ENCODE measurements at places on chromosomes 16 and 17.
A peak's percentile ranks its signal among the peaks of the same experiment; 100 is the strongest.

GRCh38 chr17:57084361-57084801 is 665 bp upstream of the AKAP1 start:
- DNase-seq: no peak

DNA sequence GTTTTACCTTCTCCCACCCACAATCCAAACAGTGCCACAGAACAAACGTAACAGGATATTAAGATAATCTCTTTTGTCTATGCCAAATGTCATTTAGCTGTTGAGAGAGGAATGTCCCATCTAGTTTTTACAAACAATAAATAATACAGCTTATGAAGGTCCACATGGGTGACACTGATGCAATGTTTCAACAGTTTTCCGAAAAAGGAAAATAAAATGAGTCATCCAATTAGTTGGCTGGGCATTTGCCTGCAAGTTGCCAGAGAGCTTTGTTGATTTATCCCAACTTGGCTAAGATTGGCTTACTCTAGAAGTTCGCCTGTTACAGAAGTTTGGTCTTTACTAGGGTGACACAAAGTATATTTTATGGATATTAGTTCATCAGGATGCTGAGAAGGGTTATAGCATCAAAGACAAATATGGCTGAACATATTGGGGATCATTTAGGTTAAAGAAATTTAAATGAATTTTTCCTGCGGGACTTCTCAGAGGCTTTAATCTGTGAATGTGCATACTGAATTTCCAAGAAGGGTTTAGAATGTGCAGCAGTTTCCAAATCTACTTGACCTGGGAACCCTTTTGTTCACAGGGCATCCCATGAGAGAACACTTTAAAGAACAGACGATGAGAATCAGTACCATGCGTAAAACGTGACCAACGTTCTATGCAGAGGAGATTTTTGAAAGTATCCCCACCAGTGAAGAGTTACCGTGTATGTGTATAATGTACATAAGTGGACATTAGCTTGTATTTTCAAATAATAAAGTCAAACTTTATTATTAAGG is 73.1 kb downstream of the CDH13 start:
- DNase-seq: no peak

DNA sequence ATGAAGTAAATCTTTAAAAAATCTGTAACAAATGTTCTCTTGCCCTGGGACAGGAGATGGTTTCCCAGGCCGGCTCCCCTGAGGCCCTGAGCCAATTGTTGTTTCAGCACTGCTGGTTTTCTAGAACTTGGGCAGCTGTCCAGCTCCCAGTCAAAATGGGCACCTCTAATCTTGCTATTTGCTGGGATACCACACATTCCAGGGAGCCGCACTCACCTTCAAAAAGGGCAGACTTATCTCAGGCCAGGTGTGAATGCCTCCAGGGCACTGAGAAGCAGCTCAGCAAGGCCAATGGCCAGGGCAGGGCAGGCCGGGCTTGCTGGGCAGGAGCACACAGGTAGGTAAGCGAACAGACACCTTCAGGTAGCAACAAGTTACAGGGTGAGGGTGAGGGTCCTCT is 24.4 kb downstream of the TRIM16 start:
- no peak for DNase-seq

DNA sequence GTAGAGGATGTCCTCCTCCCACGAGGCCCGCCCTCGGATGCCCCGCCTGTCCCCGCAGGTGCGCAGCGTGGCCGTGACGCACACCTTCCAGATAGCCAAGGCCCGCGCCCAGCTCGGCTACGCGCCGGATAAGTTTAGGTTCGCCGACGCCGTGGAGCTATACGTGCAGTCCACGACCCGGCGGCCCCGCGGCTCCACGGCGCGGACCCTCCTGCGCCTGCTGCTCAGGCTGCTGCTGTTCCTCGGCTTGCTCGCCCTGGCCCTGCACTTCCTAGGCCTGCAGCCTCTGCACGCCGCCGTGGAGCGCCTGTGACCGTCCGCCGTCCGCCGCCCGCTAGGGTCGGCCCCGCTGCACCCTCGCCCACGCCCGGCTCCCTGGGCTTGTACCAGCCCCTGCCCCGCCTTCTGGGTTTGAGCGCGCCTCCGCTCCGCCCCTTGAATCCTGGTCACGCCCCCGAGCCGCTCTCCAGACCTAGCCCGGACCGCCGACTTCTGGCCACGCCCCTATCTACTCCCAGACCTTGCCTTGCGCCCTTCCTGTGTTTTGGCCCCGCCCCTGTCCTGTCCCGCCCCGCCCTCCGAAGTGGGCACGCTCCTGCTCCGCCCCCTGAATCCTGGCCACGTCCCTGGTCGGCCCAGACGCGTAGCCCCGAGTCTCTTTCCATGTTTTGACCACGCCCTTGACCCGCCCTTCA is 15.8 kb upstream of the EEF2K start:
- peak; percentile 100 for DNase-seq

- DNase-seq: peak; percentile 86
These were observed 922 bp upstream of the SLC2A4 start for GRCh38 chr17:7280519-7281073.

GRCh38 chr16:31377210-31377903 is 15.8 kb upstream of the ITGAD start:
- DNase-seq: no peak

GRCh38 chr17:27497696-27498095 is 41.4 kb downstream of the KSR1 start:
- no peak for DNase-seq

DNA sequence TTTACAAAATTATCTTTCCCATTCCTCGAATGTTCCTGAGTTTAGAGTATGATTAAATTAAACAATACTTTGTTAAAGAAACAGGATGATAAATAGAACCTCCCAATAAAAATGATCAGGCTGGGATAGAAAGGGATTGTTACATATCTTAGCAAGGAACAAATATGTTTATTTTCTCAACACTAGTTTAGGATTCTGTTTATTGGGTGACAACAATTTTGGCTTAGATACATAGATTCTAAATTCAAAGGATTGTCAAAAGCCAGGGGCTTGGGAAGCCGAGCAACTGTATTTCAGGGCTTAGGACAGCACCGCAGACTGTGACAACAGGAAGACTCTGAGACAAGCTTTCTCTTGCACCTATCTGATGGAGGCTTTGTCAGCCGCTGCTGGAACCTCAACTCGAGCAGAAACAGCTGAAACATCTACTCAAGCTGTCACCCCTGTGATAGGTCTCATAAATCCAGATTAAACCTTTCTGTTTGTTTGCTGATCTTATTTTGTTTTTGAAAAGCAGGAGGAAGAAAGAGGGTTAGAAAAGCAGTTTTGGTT is 562.8 kb upstream of the ZFHX3 start:
- no peak for DNase-seq

GRCh38 chr17:4080686-4081085 is 62.1 kb downstream of the ZZEF1 start:
- no peak for DNase-seq

DNA sequence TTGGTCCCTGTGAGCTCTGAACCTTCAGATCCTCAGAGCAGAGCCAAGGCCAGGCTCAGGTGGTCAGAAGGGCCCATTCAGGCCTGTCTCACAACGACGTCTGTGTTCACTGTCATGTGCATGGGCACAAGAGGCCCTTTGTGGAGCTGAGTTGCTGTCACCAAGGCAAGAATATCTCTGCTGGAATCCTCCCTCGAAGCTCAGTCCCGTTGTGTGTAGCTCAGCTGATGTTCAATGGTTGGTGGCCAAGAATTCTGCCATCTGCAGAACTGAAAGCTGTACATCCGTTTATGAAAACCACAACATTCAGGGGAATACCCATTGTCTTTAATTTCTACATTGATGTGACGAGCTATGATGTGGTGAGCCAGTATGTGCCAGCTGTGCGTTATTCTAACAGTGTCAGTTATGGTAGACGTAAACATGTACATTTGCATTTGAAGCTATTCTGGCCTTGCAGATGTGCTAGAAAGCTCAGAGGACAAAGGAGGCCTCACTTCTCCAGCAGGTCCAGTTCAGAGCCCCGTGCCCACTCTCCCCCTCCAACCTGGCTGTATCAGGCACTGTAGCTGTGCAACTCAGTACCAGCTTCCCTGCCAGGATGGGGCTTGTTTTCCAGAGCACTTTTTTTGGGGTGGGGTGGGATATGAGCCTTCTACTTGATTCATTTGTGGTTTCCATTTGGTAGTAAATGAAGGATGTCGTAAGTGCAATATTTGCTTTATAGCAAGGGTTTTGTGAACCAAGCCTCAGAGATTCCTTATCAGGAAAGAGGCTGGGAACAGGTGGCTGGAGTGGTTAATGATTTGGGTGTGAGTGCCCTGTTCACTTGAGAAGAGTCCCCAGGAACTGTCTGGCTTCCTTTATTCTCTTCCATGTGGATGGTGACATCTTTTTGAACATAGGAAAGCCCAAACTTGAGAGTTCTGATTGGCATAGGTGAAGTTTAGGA is 56.1 kb downstream of the B9D1 start:
- no peak for DNase-seq

- no peak for DNase-seq
These were observed 10.0 kb upstream of the TNK1 start for GRCh38 chr17:7370853-7371252.

DNA sequence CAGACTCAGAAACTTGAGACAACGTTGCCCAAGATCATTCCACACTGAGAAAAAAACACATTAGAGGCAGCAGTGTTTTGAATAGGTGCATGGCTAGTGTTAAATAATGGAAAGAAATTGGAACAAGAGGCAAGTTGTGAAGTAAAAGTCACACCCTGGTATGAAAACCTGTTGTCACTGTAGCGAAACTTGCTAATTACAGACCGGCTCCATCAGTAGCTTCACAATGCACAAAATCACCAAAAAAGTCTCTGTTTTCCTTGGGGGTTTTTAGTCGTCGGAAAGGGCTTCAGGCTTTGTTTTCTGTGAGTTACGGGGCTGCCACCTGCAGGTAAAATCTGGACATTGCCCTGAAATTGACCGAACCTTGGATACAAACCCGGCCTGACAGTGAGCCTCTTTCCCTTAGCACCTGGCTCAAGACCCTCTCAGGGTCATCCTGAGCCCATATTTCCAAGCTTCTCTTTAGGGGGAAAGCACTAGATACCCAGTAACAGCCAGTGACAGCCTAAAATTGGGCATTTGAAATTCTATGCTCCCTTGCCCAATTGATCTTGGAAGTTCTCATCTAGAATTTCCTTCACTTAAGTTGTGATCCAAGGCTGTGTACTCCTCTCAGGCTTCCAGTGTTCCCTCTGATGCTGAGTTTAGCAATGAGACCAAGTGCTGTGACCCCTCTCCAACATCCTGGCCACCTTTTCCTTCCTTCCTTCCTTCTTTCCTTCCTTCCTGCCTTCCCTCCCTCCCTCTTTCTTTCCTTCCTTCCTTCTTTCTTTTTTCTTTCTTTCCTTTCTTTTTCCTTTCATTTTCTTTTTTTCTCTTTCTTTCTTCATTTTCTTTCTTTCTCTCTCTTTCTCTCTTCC is 7.2 kb upstream of the GRB2 start:
- DNase-seq: peak; percentile 72

GRCh38 chr16:52832771-52833170 is 219.9 kb downstream of the CHD9NB start:
- DNase-seq: no peak

DNA sequence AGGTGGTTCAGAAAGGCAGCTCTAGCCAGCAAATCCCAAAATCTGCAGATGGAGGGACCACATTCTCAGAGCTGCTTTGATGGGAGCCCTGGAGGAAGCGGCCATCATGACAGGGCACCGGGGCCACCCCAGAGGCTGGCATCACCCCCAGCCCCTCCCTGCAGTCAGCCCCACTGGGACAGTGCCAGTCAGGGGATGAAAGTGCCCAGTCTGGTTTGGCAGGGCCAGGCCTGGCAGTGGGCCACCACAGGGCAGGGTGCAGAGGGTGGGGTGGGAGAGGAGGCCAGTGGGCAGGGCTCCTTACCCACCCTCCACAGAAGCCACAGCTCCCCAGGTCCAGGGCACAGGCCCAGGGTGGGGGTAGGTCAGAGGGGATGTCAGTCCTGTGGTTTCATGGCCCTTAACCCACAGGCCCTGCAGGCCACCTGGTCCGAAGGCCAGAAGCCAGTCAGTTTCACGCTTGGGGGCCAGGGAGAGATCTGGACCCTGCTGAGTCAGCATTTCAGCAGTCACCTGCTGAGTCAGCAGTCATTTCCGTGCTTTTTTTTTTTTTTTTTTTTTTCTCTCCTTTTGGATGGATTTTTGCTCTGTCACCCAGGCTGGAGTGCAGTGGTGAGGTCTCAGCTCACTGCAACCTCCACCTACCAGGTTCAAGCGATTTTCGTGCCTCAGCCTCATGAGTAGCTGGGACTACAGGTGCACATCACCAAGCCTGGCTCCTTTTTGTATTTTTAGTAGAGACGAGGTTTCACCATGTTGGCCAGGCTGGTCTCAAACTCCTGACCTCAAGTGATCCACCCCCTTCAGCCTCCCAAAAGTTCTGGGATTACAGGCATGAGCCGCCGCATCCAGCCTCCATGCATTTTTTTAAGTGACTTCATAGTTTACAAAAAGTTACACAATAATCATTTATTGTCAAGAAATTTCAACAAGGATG is 10.4 kb downstream of the SLC25A10 start:
- no peak for DNase-seq

- no peak for DNase-seq
These were observed 2.6 kb downstream of the PCGF2 start for GRCh38 chr17:38745545-38745944.

GRCh38 chr17:6067060-6067459 is 3.1 kb upstream of the WSCD1 start:
- DNase-seq: no peak

DNA sequence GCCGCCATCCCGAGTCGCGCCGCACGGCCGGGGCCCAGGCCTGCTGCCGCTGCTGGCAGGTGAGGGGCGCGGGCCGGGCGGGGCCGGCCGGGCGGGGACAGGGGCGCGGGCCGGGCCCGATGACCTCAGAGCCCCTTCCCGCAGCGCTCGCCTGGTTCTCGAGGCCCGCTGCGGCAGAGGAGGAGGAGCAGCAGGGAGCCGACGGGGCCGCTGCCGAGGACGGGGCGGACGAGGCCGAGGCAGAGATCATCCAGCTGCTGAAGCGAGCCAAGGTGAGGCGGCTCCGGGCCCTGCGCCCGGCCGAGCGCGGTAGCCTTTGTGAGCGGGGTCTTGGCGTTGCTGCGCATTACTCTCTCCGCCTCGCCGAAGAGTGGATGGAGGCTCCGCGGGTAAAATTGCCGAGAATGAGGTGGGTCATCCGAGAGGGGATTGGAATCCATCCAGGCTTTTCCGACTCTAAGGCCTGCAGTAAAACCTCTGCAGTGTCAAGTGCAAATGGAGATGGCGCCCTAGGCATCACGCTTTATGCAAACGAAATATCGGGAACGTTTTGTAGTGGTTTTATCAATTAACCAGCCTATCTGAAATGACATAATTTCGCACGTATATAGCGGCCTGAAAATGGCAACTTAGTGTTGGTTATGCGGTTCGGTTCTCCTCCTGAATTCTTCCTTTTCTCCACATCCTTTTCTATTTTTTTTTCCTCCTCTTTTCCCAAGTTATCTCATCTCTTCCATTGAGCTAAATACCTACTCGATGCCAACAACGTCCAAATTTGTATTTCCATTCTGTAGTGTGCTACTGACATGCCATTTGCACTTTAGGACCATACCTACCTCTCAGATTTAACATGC is 577 bp downstream of the TTC19 start:
- DNase-seq: peak; percentile 62

- DNase-seq: no peak
These were observed 1.3 kb downstream of the FASN start for GRCh38 chr17:82096709-82097183.

DNA sequence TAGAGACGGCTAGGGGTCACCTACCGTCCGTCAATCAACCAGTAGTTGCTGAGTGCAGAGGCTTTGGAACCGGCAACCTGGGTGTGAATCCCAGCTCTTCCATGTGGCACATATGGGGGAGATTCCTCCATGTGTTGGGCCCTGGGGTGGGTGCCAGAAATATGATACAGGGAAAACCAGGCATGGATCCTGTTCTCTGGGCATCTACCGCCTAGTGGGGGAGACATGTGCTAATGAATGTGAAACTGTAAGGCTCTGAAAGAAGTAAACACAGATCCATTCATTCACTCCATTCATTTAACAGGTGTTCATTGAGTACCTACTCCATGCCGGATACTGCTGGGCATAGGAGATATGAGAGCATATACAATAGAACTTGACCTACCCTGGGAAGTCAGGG is 39.5 kb upstream of the SDK2 start:
- DNase-seq: no peak

Data from nephron progenitor cell (in vitro differentiated cells).